Skeletal muscle cell (primary cell): ENCODE measurements at places on chromosomes 13 and 19.

- DNase-seq = no peak
These were observed 43.2 kb downstream of the MLLT1 start for GRCh38 chr19:6236310-6237291.

GRCh38 chr19:33389421-33390100, 16.1 kb downstream of the CEBPG start:
- DNase-seq = no peak

DNA sequence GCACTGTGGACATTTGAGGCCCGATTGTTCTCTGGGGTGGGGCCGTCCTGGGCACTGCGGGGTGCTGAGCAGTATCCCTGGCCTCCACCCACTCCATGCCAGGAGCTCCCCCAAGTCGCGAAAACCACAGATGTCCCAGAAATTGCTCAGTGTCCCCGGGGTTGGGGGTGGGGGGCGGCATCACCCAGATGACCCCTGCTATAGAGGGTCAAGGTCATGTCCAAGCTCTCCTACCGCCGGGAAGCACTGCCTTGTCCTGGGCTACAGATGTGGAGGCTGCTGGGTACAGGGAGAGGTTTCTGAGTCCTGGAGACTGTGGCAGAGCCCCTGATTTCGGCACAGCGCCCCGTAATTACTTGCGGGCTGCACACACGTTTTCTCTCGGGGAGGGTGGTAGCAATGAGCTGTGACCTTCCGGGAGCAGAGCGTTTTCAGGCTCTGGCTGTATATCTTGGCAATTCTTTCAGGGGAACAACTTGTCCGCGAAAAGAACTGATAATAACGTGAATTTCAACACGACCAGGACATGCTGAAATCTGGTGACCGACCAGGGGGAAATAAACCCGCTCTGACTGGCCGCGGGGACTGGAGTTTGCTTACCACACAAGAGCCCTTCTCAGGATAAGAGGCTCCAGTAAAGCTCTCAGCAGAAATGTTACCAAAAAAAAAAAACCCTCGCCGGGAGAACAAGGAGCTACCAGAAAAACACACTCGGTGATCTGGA, 68.1 kb downstream of the GNG7 start:
- no peak for DNase-seq

- DNase-seq = no peak
These were observed 1.5 kb upstream of the UPF3A start for GRCh38 chr13:114279758-114280355.

- no peak for DNase-seq
These were observed 799 bp downstream of the NR1H2 start for GRCh38 chr19:50377051-50377461.

- no peak for DNase-seq
These were observed 15.1 kb downstream of the CC2D1A start for GRCh38 chr19:13920940-13921747.

GRCh38 chr13:105448811-105449210, 1086.7 kb downstream of the EFNB2 start:
- DNase-seq = no peak

- no peak for DNase-seq
These were observed 3.5 kb downstream of the GAMT start for GRCh38 chr19:1397838-1398237.

DNA sequence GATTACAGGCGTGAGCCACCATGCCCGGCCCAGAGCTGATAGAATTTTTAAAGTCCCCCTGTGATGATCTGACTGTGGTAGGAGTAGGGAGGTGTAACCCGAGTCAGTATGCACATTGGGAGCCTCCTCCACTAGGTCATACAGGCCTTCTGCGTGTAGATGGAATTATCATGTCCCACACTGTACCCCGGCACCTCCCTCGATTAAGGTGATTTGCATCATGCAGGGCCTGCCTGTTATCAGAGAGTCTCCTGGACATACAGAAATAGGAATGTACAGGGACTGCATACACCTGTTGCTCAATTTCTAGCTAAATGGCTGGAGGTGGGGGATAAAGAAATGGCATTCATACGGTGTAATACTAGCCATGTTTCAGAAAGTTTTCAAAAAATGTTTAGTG, 922 bp upstream of the ERVK3-1 start:
- no peak for DNase-seq

DNA sequence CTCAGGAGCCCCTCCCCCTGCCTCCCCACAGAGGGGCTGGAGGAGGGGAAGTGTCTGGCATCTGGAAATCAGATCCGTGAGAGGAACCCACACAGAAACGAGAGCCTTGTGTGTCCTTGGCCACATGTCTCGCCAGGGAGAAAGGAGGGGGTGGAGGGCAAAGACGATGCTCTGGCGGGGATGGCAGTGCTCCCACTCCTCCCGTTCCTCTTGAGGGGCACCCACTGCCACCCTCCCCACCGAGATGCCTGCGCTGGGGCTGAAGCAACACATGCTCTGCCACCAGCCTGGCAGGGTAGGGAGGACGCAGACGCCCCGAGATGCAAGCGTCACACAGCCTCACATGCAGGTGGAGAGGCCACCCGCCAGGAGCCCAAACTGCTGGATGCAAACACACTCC, 2.8 kb downstream of the ADGRL1 start:
- no peak for DNase-seq

DNA sequence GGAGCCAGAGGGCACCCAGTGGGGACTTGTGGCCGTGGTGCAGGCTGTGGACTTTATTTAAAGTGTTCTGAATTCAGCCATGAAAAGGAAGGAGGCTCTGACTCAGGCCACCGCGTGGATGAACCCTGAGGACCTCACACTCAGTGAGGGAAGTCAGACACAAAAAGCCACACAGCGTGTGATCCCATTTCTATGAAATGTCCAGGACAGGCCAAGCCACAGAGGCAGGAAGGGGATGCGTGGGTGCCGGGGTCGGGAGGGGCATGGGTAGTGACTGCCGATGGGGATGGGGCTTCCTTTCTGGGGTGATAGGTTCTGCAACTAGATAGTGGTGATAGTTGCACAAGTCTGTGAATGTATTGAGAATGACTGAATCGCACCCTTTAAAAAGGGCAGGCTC, 8.7 kb upstream of the ZBTB7A start:
- DNase-seq = no peak

GRCh38 chr13:113742445-113743120, 16.4 kb upstream of the TMEM255B start:
- DNase-seq = no peak

DNA sequence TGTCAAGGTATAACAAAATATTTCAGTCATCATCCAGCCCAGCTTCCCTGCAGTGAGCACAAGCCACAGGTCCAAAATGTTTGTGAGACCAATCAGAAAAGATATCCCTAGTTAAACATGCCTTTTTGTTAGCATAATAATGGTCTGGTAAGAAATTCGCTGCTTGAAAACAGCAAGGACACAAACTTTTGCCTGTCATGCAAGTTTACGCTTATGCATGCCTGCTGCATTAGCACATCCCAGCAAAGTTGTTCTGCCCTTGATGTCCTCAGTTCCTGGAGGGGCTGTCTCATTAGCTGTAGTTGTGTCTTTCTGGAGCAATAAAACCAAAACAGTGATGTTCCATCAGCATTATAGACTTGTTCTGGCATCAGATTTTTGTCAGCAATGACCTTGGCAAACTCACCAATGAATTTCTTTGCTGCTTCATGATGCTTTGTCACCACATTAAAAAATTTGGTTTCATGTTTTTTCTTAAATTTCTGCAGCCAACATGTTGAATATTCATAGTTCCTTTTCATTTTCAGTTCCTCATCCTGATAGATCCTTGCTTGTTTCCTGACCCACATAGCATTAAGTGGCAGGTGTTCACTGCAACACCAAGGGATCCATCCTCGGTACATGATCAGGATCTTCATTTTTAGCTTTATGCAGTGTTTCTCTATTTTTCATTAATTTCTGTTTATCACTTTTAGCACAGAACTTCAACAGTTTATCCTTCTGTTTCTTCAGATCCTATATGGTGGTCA, 72.0 kb upstream of the GPR183 start:
- DNase-seq = no peak

- no peak for DNase-seq
These were observed 184.1 kb downstream of the ZNF536 start for GRCh38 chr19:30556230-30556711.

DNA sequence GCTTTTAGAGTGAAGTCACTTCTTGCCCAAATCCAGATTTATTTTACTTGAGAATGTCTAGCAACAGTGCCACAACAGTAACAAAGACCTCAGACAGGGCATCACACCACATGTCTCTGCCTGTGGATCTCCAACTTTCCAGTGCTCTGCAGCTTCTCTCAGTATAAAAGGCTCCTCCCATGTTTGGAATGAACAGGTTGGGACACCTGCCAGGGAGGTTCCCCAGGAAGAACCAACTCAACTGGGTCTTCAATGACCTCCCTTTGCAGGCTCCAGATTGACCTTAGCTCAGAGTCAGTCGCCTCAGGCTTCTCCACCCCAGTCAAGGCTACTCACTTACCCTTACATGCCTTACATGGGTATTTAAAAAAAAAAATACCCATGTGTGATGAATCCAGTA, 3.4 kb downstream of the ZNF823 start:
- no peak for DNase-seq

DNA sequence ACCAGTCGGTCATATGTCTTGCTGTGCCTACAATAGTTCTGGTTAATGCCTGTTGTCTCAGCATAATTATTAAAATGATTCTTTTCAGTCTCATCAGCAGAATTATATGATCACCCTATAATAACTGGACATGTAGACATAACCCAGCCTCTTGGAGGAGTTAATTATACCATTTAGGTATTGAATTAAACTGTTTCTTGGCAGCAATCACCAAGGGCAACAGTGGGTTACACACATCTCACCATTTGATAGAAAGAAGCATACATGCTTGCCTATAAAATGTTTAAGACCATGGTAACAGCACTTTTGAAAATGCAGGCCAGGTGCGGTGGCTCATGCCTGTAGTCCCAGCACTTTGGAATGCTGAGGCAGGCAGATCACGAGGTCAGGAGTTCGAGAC, 184.6 kb downstream of the RGCC start:
- no peak for DNase-seq

DNA sequence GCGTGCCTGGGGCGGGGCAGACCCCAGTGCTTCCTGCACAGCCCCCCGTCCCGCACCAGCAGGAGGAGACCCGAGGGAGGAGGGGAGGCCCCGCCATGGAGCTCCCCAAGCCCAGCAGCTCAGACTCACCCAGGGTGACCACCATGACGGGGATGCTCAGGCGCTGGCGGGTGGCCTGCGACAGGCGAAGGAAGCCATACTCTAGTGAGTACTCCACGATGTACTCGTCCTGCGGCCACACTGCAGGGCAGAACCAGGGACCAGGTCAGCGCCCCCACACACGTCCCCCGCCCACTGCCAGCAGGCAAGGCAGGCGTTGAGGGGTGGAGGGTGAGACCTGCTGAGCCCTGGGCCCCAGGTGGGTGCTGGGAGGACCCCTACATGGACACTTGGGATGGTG, 8.6 kb downstream of the TMEM259 start:
- no peak for DNase-seq

GRCh38 chr19:5113633-5114586, 145.0 kb downstream of the KDM4B start:
- DNase-seq = no peak

DNA sequence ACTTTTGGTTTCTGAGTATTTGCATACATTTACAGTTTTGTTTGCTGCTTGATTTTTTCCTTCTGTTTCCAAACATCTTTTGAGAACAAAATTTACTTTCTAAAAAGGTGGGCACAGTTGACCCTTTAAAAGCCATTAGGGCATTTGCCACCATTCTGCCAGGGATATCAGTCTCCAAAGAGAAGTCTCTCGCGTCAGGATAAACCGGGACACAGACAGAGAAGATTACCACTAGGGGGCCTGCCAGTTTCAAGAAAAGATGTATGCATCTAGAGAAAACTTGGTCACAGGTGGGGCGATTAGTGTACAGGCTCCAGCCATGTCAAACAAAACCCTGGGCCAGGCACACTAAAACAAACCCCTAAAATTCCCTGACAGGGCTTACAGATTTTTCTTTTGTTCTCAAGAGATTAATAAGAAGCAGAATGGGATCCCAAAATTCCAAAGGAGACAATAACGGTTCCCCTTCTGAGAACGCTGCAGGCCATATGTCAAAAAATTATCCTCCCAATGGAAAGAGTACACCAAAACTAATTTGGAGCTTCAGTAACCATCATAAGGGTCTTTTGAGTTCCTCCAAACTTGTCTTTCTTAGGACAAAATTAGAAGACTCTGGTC, 10.7 kb upstream of the PABPC3 start:
- peak; percentile 5 for DNase-seq

DNA sequence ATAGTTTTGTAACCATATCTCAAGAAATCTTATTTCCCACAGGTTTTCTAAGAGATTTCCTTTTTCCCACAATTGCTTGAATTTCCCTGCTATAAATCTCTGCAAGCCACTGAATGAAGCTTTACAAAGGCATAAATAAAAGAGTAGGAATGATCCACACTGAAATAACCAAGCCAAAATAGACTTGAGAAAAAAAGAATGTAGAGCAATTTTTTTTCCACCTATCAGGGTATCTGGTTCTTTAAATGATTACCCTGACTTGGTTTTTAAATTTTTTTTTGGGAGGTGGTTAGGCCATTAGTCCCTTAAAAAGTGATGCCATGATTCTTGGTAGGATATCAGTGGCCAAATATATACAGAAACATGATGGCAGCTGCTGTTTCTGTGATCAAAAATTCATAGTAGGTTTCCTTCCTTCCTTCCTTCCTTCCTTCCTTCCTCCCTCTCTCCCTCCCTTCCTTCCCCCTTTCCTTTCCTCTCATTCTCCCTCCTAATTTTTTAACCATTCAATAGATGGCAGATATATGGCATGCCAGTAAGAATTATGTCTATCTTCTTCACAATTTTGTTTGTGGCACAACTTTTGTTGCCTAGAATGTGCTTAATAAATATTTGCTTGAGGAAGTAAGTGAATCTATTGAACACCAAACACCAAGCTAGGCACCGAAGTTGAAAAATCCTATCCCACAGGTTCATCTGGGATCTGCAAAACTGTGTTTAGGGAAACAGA, 233.7 kb downstream of the LHFPL6 start:
- DNase-seq = no peak

GRCh38 chr19:1360126-1360817, 23.4 kb upstream of the NDUFS7 start:
- no peak for DNase-seq

- DNase-seq = no peak
These were observed 117.6 kb upstream of the MRI1 start for GRCh38 chr19:13646758-13647157.

- no peak for DNase-seq
These were observed 430.0 kb downstream of the DIAPH3 start for GRCh38 chr13:59733744-59734143.
